ENCODE measurements at places on chromosomes 5 and 9. TPM values are rescaled to one million over a fixed set of nuclear protein-coding genes. Genes with fewer than 3 reads are reported as not detected.

Gene GBA2
- total RNA-seq: 54.5 TPM

Gene CCL21
- total RNA-seq: 18.0 TPM

Gene IFNA21
- not detected for total RNA-seq

Gene NOXA1
- total RNA-seq: 3.2 TPM

Gene PRRX2
- total RNA-seq: 8.5 TPM

Gene NSMF
- 37.4 TPM for total RNA-seq

Gene PMPCA
- total RNA-seq: 47.3 TPM

Gene ITK
- total RNA-seq: 4.5 TPM

Gene PPP2R2B
- total RNA-seq: 0.29 TPM

Gene CNOT6
- 14.8 TPM for total RNA-seq

Gene UGCG
- total RNA-seq: 70.0 TPM

Gene CCL27
- total RNA-seq: not detected

Gene DMRT3
- total RNA-seq: 1.1 TPM

Gene OR1J2
- not detected for total RNA-seq

Gene DMAC1
- total RNA-seq: 46.6 TPM

Gene TCERG1
- total RNA-seq: 55.0 TPM

Gene FAM153A
- 1.0 TPM for total RNA-seq

Gene BHMT
- total RNA-seq: 1.9 TPM

Gene TLX3
- not detected for total RNA-seq

Gene ATP10B
- total RNA-seq: 0.42 TPM

Gene PCDHB14
- 1.9 TPM for total RNA-seq

Gene IL5
- not detected for total RNA-seq

Gene KIF24
- 0.45 TPM for total RNA-seq

Gene C9orf153
- 0.55 TPM for total RNA-seq

Gene KCTD16
- 0.32 TPM for total RNA-seq

Gene SKIC3
- total RNA-seq: 79.3 TPM

Gene CARD9
- total RNA-seq: 4.3 TPM

Gene TRPM3
- 0.48 TPM for total RNA-seq

All from mesenteric fat pad (tissue), 1 donor.